Aorta (tissue), 5 donors: ENCODE measurements at places on chromosomes 4 and X.

DNA sequence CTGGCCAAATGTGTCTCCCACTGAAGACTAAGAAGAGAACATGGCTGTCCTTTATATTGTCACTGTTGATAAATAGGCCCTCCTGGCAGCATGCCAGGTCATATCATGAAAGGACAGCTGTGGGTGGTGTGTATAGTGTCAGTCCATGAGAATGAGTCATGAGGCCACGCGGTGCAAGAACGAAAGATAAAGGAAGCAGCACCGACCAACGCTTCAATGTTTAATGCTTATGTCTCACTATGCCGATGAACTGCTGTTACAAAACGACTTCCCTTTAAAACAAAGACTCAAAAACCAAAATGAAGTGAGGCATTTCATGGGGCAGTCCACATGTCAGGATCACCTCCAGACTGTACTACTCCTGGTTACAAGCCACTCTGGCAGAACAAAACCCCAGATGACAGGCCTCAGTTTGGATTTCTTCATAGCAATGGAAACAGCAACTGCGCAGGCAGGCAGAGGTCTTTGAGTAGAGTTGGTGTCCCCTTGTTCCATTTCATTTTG is 5.2 kb upstream of the TCEANC start:
- no peak overlapping the region for H3K4me3 ChIP-seq
- H3K27me3 ChIP-seq = no peaks in the 10 kb centered on the region
- peaks cover 2% of the 10 kb centered on the region for H3K4me1 ChIP-seq
- H3K36me3 ChIP-seq = no peaks in the 10 kb centered on the region

- H3K27me3 ChIP-seq = no peaks in the 10 kb centered on the region
- no peaks in the 10 kb centered on the region for H3K4me1 ChIP-seq
- no peak for DNase-seq
- no peaks in the 10 kb centered on the region for H3K36me3 ChIP-seq
- no peak overlapping the region for H3K4me3 ChIP-seq
These were observed 384.8 kb downstream of the FAM133A start for GRCh38 chrX:94058728-94059382.

DNA sequence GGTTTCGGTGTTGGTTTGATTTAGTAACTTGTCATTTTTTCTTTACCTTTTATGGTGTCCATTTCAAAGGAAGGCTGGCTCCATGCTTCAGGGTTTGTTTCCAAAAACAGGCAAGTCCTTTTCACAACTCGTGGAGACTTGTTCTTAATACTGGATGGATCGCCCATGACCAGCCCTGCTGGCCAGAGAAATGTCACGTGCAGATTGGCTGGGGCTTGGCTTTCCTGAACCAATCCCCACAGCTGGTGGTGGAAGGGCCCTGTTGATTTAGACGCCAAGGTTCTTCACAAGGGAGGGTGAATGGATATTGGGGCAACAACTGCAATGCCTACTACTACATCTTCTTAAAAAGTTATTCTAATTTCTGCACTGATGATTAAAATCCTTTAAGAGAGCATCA is 92.6 kb downstream of the SHROOM3 start:
- H3K27me3 ChIP-seq = no peaks in the 10 kb centered on the region
- DNase-seq = no peak
- no peak overlapping the region for H3K27ac ChIP-seq
- no peaks in the 10 kb centered on the region for H3K36me3 ChIP-seq

- peak; percentile 67 for DNase-seq
- no peak overlapping the region for H3K4me3 ChIP-seq
- H3K36me3 ChIP-seq = no peaks in the 10 kb centered on the region
These were observed 88.2 kb upstream of the TNIP3 start for GRCh38 chr4:121252224-121252806.

GRCh38 chr4:2935762-2936743 is 27.2 kb downstream of the NOP14 start:
- DNase-seq = peak; percentile 25
- no peaks in the 10 kb centered on the region for H3K36me3 ChIP-seq
- peak overlapping the region; percentile 67 for H3K4me3 ChIP-seq

DNA sequence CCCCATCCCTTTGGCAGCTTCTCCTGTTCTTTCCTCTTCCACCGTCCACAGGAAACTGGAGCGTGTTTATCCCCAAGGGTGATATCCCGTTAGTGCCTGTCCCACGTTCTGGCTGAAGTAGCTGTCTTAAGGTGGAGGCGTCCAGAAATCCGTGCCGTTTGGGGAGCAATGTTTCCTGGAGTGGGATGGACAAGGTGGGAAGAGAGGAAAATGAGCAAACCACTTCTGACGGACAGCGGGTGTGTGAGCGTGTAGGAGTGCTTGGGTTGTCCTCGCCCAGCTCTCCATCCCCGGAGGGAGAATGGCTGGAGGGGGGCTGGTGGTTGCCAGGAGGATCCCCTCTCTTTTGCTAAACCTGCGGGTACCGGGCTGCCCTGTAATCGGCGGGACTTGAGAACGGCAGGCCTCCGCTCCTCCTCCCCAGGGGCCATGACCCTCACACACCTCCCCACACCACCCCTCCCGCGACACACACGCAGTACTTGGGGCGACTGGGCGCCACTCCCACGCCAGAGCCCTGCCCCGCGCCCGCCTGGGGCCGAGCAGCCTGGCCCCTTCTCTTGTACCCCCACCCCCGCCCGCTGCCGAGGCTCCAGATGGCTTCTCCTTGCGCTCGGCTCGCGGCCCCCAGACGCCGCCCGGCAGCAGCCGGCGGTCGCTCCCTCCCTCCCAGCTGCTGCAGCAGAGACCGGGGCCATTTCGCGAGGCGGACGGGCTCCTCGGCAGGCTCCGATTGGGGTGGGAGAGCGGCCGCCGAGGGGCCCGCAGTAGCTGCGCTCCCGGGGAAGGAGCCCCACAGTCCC is 13.9 kb upstream of the PRDM8 start:
- peak overlapping the region; percentile 71 for H3K4me3 ChIP-seq
- peak; percentile 82 for DNase-seq
- H3K4me1 ChIP-seq = no peaks in the 10 kb centered on the region

DNA sequence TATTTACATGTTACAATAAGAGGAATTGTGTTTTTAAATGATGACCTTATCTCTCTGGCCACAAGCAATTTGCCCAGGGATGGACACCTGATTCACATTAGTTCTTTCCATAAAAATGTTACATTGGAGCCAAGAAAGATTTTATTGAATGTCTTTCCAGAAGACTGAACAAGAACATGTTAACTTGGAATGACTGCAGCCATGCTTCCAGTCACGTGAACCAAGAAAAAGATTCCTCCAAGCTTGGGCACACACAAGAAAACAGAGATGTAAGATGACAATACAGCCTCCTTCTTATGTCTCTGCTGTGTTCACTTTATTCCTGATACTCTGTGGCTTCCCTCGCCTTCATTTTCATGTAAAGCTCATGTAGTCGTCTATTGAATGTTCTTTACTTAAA is 737.6 kb downstream of the TRIML1 start:
- H3K4me1 ChIP-seq = no peaks in the 10 kb centered on the region
- DNase-seq = no peak
- H3K27ac ChIP-seq = no peak overlapping the region
- H3K36me3 ChIP-seq = no peaks in the 10 kb centered on the region
- no peaks in the 10 kb centered on the region for H3K27me3 ChIP-seq
- no peak overlapping the region for H3K4me3 ChIP-seq

DNA sequence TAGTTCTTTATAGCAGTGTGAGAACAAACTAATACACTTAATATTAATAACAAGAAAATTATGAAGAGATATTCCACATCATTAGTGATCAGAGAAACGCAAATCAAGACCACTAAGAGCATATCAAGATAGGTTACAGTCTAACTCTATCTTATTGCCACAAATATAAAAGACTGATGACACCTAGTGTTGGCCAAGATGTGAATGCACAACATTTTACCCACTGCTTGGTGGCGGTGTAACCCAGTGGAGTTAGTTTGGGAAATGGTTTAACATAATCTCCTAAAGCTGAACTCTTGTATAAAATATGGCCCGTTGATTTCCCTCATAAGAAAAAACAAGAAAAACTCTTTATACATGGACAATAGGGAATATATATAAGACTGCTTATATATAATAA is 92.4 kb downstream of the SLITRK2 start:
- H3K27ac ChIP-seq = no peak overlapping the region
- no peaks in the 10 kb centered on the region for H3K27me3 ChIP-seq
- H3K36me3 ChIP-seq = no peaks in the 10 kb centered on the region
- no peak overlapping the region for H3K4me3 ChIP-seq

DNA sequence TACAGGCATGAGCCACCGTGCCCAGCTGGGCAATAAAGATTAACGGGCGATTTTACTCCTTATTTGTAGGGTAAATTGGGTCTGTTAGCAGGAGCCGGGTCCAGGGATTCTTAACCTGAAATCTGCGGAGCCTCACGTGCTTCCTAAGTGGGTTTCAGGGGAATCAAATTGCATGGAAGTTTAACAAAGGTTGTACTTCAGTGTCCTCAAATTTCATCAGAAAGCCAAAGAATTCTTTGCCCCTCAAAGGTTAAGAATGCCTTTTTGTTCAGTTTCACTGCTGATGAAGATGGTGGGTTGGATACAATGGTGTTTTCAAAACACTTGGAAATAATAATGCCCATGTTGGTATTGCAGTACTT is 67.9 kb downstream of the AFF1 start:
- H3K27me3 ChIP-seq = no peaks in the 10 kb centered on the region
- no peaks in the 10 kb centered on the region for H3K4me1 ChIP-seq
- H3K36me3 ChIP-seq = no peaks in the 10 kb centered on the region
- H3K27ac ChIP-seq = no peak overlapping the region
- no peak for DNase-seq
- H3K4me3 ChIP-seq = no peak overlapping the region

- no peak overlapping the region for H3K4me3 ChIP-seq
- H3K36me3 ChIP-seq = no peaks in the 10 kb centered on the region
- DNase-seq = no peak
These were observed 40.2 kb downstream of the VSIG4 start for GRCh38 chrX:65999563-66000148.

DNA sequence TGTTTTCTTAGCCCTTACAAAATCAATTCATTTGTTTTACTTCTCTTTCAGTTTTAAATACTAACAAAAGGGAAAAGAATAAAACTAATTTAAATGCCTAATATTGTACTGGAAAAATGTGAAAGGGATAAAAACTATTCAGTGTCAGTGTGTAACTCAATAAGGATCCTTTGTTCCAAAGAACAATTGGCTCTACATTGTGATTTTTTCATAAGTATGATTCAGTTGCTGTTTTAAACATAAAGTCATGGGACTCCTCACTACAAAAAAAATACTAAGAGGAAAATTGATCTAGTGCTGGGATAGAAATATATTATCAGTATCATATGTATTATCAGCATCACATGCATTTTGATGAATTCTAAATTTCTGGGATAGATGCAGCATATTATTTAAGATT is 199.4 kb upstream of the TRAM1L1 start:
- no peak overlapping the region for H3K27ac ChIP-seq
- H3K36me3 ChIP-seq = no peaks in the 10 kb centered on the region
- DNase-seq = no peak
- no peaks in the 10 kb centered on the region for H3K27me3 ChIP-seq

DNA sequence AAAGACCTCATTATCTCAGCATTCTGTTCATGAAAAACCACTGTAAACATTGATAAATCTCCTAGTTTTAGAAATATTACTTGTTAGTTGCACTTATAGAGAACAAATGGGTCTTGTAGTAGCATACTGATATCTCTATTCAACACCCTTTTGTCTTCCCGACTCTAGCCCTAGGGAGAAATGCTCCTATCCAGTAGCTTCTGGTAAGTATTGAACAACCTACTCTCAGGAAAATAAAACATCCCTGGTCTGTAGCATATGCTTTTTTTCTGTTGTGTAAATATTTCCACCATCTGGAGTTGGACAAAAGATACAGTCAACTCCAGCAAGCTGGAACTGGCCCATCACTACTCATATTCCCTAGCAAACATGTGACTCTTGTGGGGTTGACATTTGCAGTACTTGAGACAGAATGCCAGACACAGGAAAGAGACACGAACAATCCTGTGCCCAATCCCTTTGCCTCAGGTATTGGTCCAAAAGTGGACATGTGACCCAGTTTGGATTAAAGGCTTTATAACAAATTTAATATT is 188.2 kb downstream of the GC start:
- H3K27ac ChIP-seq = no peak overlapping the region
- no peak overlapping the region for H3K4me3 ChIP-seq
- H3K4me1 ChIP-seq = no peaks in the 10 kb centered on the region
- DNase-seq = no peak

GRCh38 chr4:156545003-156545785 is 426.4 kb downstream of the PDGFC start:
- H3K4me1 ChIP-seq = peaks cover 25% of the 10 kb centered on the region
- H3K27ac ChIP-seq = peak overlapping the region; percentile 1
- no peaks in the 10 kb centered on the region for H3K36me3 ChIP-seq
- DNase-seq = no peak
- no peak overlapping the region for H3K4me3 ChIP-seq
- no peaks in the 10 kb centered on the region for H3K27me3 ChIP-seq

GRCh38 chr4:67393699-67394281 is 151.5 kb downstream of the CENPC start:
- H3K27me3 ChIP-seq = peaks cover 2% of the 10 kb centered on the region
- H3K27ac ChIP-seq = no peak overlapping the region
- no peaks in the 10 kb centered on the region for H3K4me1 ChIP-seq

DNA sequence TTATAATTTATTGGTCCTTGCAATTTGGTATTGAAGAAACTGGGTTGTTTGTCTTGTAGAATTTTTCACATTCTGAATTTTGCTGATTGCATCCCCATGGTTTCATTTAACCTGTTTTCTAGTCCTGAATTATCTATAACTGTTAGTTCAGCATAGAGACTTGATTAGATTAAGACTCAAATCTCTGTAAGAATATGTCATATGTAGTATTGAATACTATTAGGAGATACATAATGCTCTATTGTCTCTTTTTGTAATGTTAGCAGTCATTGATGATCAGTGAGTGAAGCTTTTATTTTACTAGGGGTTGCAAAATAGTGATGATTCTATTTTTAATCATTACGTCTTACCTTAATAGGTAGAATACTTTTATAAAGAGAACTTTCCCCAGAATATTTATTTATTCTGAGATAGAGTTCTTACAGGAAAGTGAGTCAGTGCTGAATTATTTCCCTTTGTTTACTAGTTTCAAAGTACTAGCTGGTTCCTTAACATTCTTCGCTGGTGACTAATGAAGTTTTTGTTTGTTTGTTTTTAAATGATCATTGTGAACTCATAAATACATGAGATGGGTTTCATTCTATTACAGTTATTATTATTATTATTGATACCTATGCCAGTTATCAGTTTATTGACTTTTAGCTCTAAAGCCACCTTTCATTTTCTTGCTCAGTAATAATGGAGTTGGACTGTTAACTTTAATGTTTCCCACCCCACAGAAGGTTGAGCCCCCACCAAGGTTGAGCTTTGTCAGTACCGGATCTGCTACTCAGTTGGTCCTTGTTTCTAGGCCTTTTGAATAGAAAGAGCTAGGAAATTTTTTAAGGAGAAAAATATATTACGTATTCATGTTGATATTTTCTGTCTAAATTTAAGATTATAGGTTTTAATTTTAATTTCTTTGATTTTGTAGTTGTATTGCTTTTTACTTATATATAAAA is 102.3 kb downstream of the LARP1B start:
- H3K27me3 ChIP-seq = no peaks in the 10 kb centered on the region
- no peak overlapping the region for H3K4me3 ChIP-seq

GRCh38 chr4:102403116-102403515 is 57.8 kb upstream of the SLC39A8 start:
- H3K4me1 ChIP-seq = no peaks in the 10 kb centered on the region
- H3K27me3 ChIP-seq = no peaks in the 10 kb centered on the region
- no peak overlapping the region for H3K27ac ChIP-seq
- DNase-seq = no peak
- no peaks in the 10 kb centered on the region for H3K36me3 ChIP-seq
- H3K4me3 ChIP-seq = no peak overlapping the region
